ENCODE measurements at places on chromosomes 13 and 19. TPM values are rescaled to one million over a fixed set of nuclear protein-coding genes. Genes with fewer than 3 reads are reported as not detected.

MCEMP1 gene
- not detected for total RNA-seq

- no peak overlapping the region for H3K27ac ChIP-seq
- peaks cover 24% of the 10 kb centered on the region for H3K27me3 ChIP-seq
- no peaks in the 10 kb centered on the region for H3K36me3 ChIP-seq
- peak overlapping the region; percentile 72 for H3K4me3 ChIP-seq
Measured at GRCh38 chr19:17447704-17448130, 751 bp downstream of the TMEM221 start.

APOE gene
- 2,216 TPM for total RNA-seq

DNA sequence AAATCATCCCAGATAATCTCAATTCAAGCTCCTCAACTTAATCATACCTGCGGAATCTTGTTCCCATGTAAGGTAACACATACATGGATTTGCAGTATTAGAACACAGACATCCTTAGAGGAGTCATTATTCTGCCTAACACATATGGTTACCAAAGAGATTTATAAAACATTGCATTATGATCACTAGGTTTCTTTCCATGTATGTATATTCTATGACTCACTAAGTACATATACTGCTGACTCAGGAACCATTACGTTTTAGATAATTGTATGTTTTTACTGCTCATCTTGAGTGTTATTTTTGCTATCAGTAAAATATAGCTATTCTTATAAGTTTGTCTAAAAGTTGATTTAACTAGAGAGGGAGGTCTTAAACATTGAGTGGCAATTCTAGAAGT, 182.9 kb downstream of the SLITRK6 start:
- H3K4me3 ChIP-seq = no peak overlapping the region
- no peak for DNase-seq
- H3K27ac ChIP-seq = no peak overlapping the region
- H3K27me3 ChIP-seq = peaks cover 25% of the 10 kb centered on the region
- H3K4me1 ChIP-seq = no peaks in the 10 kb centered on the region

DNA sequence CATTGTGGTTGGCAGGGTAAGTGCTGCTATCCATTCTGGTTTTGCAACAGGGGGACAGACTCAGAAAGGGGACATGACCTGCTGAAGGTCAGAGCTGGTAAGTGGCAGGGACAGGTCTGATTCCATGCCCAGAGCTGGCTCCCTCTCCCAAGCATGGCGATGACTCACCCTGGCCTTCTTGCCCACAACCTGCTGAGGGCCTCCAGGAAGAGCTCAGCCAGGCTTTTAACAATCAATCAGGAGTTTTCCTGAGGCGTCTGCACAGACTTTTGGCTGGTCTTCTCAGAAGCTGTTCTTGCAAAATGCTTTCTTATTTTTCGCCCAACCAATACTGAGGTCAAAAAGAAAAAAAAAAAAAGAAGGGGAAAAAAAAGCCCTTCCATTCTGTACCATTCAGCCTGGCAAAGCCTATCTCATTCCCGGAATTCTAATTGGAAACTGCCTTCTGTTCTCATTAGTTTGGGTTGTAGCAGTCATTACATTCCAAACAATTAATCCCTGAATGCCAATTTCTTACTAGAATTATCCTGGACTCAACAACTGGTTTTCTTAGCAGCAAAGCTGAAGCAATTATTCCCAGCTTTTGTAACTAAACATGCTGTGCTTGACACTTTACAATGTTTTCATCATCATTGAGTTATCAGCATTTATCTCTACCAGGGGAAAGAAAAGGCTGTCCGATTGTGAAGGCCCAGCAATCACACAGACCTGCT, 17.7 kb downstream of the SIAH3 start:
- no peak for DNase-seq
- H3K36me3 ChIP-seq = no peaks in the 10 kb centered on the region
- H3K27me3 ChIP-seq = no peaks in the 10 kb centered on the region
- H3K27ac ChIP-seq = no peak overlapping the region

GRCh38 chr19:28631961-28632360, 581.0 kb downstream of the UQCRFS1 start:
- no peaks in the 10 kb centered on the region for H3K27me3 ChIP-seq
- DNase-seq = no peak
- no peak overlapping the region for H3K4me3 ChIP-seq
- H3K27ac ChIP-seq = no peak overlapping the region

GRCh38 chr13:27972478-27972820, 3.3 kb upstream of the CDX2 start:
- DNase-seq = no peak
- H3K4me1 ChIP-seq = no peaks in the 10 kb centered on the region
- no peaks in the 10 kb centered on the region for H3K36me3 ChIP-seq
- no peak overlapping the region for H3K4me3 ChIP-seq

- H3K27me3 ChIP-seq = peaks cover 60% of the 10 kb centered on the region
- H3K4me1 ChIP-seq = peaks cover 8% of the 10 kb centered on the region
- no peaks in the 10 kb centered on the region for H3K36me3 ChIP-seq
- H3K27ac ChIP-seq = no peak overlapping the region
- H3K4me3 ChIP-seq = no peak overlapping the region
Measured at GRCh38 chr13:52842441-52842840, 6.0 kb downstream of the PCDH8 start.

CEACAM5 gene
- total RNA-seq = not detected

LCP1 gene
- total RNA-seq = 3.0 TPM

GRCh38 chr13:21615427-21615826, 11.5 kb upstream of the MICU2 start:
- no peaks in the 10 kb centered on the region for H3K4me1 ChIP-seq
- no peak for DNase-seq

DNA sequence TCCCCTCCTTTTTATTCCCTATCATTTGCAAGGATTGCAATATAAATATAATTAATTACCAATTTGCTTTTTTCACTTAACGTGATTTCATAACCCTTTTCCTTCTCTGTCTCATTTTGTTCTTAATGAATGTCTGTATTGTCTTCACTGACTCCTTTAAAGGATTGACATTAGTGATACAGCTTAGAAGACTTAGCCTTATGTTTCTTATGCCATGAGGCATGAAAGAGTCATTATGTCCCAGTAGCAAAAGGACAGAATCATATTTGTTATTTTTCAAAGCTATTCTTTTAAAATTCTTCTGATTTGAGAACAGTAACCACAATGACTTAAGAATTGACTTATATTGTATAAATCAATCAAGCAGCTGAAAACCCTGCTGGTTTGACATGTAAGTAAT, 26.2 kb downstream of the SLC10A2 start:
- no peak overlapping the region for H3K27ac ChIP-seq
- H3K4me1 ChIP-seq = no peaks in the 10 kb centered on the region
- no peaks in the 10 kb centered on the region for H3K36me3 ChIP-seq
- no peak for DNase-seq
- no peaks in the 10 kb centered on the region for H3K27me3 ChIP-seq

DNA sequence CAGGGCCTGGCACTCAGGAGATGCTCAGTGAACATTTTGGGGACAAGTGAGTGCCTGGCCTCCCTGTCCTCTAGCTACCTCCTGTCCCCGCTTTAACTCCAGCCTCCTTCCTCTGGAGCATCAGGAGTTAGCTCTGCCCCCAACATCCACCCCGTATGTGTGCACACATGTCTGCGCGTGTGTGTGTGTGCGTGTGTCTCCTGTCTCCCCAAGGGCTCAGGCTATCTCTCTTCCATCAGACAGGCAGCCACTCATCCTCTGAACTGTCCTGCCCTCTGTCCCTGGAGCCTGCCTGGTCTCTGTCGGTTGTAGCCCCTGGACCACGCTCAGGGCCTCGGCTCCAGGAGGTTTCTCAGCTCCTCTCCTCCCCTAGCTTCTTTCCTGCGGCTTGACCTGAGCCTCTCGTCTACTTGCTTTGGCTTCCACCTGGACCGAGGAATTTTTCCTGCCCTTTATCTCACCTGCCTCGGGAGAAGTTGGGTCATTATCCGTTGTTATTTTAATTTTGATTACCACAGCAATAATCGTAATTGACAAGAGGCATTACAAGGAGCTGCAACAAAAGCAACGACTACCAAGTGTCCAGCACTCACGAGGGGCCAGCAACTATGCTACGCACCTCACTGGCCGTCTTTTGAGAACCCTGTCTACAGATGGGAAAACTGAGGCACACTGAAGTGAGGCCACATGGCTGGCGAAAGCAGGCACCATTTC, 32.0 kb upstream of the ASF1B start:
- H3K27me3 ChIP-seq = no peaks in the 10 kb centered on the region
- H3K4me3 ChIP-seq = no peak overlapping the region
- H3K27ac ChIP-seq = no peak overlapping the region
- DNase-seq = no peak
- H3K4me1 ChIP-seq = no peaks in the 10 kb centered on the region
- H3K36me3 ChIP-seq = peaks cover 32% of the 10 kb centered on the region

Measured in endodermal cell (in vitro differentiated cells).